T47D (cell line): ENCODE measurements at places on chromosomes 5 and 9.

GRCh38 chr5:172648013-172648381, 6.9 kb downstream of the NEURL1B start:
- DNase-seq = no peak

GRCh38 chr5:135233477-135233876, 165.6 kb downstream of the MACROH2A1 start:
- no peak for DNase-seq

GRCh38 chr5:156170351-156170961, 156.5 kb upstream of the SGCD start:
- no peak for DNase-seq

GRCh38 chr5:119926301-119926700, 296.9 kb downstream of the FAM170A start:
- no peak for DNase-seq

GRCh38 chr9:122191584-122191983, 31.9 kb downstream of the MORN5 start:
- no peak for DNase-seq

DNA sequence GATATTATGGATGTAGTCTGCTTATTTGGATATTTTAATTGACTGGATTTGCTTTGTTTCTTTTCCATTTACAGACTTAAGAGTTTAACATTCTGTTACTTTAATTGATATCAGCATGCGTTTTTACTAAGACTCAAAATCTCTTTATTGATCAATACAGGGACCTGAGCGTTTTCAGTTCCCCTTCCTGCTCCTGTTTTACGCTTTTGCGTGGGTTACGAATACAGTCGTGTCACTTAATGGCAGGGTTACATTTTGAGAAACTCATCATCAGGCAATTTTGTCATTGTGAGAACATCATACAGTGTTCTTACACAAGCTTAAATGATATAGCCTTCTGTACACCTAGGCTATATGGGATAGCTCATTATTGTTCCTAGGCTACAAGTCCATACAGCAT, 65.2 kb downstream of the PBX3 start:
- DNase-seq = no peak

- no peak for DNase-seq
Observed at GRCh38 chr5:96256795-96257470, 176.1 kb downstream of the PCSK1 start.

DNA sequence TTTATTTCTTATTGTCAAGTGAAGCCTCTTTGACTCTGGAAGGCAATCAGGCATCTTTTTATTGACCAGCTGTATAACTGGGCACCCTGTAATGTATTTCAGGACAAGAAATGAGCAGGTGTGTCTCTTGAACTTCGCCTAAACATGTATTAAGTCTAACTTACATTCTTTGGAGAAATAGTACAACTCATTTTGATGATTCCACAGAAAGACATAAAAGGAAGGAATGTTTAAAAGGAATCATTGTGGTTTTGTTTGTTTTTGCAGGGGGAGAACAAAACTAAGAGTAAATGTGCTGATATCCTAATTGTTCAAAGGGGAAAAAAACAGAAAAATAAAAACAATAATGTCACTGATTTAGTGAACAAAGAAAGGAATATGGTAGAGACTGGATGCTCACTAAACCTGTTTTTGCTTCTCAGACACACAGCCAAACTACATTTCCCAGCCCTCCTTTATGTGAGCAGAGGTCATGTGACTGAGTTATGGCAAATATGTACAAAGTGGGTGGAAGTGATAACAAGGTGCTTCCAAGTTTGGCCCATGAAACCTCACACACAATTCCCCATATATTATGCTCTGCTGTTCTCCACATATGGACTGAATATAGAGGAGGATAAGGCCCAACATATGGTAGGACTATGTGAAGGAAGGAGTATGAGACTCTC, 150.6 kb upstream of the ACOT12 start:
- peak; percentile 38 for DNase-seq

DNA sequence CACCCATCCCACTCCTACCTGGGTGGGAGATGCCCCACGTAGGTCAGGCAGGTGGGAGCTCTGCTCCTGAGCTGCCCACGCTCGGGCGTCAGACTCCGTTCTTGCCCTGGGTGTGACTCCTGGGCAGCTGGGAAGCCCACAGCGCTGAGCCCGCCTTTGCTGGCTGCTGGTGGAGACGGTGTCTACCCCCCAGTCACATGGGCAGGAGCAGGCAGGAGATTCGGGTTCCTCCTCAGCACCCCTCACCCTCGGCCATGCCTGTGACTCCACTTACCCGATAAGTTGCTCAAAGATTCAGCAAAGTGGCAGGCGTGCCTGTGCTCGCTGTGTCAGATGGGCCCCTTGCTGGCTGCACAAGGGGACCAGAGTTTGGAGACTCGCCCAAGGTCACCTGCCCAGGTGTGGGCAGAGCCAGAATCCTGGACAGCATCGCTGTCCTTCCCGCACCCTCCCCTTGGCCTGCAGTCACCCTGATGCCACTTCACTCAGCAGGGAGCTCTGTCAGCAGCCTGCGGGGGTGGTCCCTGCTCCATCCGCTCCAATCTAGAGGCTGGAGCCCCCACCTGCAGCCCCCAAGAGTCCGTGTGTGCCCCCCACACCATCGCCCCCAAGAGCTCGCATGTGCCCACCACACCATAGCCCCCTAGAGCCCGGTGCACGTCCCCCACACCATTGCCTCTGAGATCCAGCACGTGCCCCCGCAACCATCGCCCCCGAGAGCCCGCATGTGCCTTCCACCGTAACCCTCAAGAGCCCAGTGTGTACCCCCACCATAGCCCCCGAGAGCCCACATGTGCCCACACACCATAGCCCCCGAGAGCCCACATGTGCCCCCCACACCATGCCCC, 4.2 kb downstream of the LCN1 start:
- no peak for DNase-seq

DNA sequence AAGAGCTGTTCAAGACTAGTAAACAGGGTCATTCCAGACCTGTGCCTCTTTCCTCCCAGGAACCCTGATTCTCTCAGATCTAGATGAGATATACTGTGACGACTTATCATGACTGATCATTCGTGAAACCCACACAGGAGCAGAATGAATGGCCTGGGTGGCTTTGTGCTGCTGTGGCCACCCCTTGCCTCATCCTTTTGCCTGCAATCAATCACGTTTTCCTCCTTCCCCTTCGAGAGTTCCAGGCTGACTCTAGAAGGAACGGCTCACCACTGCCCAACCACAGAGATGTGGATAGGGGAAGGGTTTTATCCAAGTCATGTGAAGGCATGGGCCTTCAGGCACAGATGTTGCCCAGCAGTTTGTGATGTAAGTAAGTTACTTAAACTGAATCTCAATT, 5.8 kb downstream of the ANXA6 start:
- DNase-seq = no peak

GRCh38 chr5:89313804-89314588, 431.0 kb upstream of the MEF2C start:
- DNase-seq = no peak

DNA sequence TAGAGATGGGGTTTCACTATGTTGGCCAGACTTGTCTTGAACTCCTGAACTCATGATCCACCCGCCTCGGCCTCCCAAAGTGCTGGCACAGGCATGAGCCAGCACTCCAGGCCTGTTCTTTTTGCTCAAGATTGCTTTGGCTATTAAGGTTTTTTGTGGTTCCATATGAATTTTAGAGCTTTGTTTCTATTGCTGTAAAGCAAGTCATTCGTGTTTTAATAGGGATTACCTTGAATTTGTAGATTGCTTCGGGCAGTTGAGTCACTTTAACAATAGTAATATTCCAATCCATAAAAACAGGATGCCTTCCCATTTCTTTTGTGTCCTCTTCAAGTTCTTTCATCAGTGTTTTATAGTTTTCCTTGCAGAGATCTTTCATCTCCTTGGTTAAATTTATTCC, 22.1 kb downstream of the C6 start:
- DNase-seq = no peak

- DNase-seq = no peak
Observed at GRCh38 chr9:2414465-2414864, 207.1 kb upstream of the VLDLR start.

GRCh38 chr9:102049586-102050246, 311.3 kb upstream of the GRIN3A start:
- DNase-seq = peak; percentile 14

GRCh38 chr9:136407911-136408310, 2.5 kb downstream of the ENTR1 start:
- no peak for DNase-seq

DNA sequence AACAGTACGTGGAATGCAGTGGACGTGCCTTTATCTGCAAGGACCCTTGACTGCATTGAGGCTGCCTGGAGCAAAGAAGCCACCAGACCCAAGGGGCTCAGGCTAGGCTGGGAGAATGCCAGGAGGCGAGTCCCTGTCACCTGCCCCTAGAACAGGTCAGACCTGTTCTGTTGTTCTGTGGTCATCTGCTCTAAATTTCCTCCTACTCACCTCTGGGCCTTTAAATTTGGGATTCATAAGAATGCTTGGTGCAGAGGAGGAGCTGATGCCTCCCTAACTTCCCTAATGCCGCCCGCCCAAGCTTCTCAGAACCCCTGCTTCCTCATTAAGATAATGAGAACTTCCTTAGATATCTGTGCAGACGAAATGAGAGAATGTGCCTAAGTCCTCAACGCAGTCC, 32.0 kb downstream of the DAPK1 start:
- no peak for DNase-seq

DNA sequence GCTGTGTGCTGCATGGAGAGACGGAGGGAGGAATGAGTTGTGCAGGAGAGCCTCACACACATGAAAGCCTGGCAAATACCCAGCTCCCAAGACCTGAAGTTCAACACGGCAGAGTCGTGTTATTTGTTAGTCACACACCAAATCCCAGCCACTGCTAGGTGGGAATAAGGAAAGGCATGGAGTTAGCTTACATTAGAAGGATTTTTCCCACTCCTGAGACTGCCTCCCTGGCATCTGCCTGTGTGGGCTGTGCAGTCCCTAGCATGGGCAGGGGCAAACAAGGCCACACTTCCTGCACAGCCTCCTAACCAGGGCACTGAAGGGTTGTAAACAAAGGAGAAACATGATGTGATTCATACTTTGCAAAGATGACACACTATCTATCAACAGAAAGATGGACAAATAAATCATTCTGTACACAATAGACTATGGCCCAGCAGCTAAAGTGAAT, 306.8 kb downstream of the SPOCK1 start:
- no peak for DNase-seq

- no peak for DNase-seq
Observed at GRCh38 chr9:76886318-76886717, 19.6 kb downstream of the PRUNE2 start.

- DNase-seq = no peak
Observed at GRCh38 chr9:137975527-137975913, 97.9 kb downstream of the CACNA1B start.

DNA sequence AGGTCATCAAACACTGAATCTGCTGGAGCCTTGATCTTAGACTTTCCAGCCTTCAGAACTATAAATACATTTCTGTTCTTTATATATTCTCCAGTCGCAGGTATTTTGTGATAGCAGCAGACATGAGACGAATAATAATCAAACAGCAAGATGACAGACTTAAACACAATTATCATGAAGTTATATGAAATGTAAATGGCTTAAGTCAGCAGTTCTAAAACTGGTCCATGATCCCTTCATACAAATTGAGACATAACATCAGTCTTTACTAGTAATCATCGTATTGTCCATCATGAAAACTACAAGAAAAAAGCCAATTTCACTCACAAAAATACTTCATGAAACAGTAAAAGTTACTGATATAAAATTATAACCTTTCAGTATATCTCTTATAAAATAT, 101.8 kb downstream of the ZDHHC21 start:
- no peak for DNase-seq

DNA sequence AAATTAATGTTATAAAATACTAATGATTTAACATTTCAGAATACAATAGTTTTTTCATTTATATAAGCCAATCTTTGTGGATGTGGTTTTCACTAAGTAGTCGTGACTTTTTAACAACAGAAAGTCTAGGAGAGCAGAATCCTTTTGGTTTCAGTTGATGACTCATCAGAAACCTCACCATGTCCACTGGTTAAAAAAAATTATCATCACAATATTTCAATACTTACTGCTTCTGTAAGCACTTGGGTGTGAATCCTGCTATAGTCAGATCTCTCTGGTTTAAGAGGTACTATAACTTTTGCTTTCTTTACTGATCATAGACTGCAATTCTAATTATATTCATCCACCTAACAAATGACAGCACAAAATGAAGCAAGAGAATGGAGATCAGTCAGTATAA, 77.2 kb downstream of the MRPS30 start:
- no peak for DNase-seq

- DNase-seq = no peak
Observed at GRCh38 chr5:150607991-150608390, 32.5 kb upstream of the SYNPO start.
